Stimulated activated memory B cell treated with anti-CD40 and anti-IgM and Interleukin-4, amounts not matched to agents 10 μg/mL and 1 μg/mL and 100 μg/mL, for 72 hours (primary cell): ENCODE measurements at places on chromosomes 7 and 10.

DNA sequence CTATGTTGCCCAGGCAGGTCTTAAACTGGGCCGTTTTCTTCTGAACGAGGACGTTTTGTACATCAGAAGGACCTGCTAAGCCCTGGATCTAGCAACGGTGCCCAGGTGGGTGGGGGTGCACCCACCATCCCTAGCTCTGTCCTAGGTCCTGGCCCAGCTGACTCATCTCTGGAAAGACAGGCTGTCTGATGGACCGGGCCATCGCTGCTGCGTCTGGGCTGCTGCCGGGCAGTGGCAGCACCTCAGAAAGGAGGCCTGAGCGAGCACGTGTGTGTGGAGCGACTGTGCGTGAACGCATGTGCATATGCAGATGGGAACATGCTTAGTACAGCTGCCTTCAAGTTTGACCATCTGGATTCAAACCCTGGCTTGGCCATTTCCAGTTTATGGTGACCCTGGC, 7.3 kb upstream of the ELFN1 start:
- ATAC-seq = no peak

DNA sequence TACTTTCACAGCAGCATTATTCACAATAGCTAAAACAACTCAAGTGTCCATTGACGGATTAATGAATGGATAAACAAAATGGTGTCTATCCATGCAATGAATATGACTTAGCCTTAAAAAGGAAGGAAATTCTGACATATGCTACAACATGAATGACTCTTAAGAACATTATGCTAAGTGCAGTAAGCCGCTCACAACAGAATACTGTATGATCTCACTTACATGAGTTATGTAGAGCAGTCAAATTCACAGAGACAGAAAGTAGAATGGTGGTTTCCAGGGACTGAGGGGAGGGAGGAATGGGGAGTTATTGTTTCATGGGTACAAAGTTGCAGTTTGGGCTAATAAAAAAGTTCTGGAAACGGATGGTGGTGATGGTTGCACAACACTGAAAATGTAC, 282.0 kb downstream of the GRID1 start:
- no peak for ATAC-seq

DNA sequence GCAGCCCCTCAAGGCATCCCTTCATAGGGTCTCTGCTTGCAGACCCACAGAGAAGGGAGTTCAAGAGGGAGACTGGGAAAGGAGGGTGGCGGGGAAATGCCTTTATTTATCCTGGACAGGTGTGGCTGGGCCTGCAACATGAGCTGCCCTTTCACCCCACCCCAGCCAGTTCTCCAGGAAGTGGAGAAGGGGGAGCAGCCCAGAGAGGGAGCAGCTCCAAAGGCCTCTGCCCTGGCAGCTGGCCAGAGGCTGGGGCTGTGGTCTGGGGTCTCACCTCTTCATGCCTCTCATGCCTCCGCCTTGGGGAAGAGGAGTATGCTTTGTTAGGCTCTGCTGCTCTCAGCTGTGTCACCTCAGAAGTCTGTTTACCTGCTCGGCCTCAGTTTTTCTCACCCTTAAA, 3.1 kb downstream of the LDB3 start:
- ATAC-seq = no peak

GRCh38 chr10:50740293-50740648, 535 bp downstream of the ASAH2B start:
- peak; percentile 60 for ATAC-seq

- no peak for ATAC-seq
These were observed 16.3 kb downstream of the BRI3 start for GRCh38 chr7:98297626-98298286.

DNA sequence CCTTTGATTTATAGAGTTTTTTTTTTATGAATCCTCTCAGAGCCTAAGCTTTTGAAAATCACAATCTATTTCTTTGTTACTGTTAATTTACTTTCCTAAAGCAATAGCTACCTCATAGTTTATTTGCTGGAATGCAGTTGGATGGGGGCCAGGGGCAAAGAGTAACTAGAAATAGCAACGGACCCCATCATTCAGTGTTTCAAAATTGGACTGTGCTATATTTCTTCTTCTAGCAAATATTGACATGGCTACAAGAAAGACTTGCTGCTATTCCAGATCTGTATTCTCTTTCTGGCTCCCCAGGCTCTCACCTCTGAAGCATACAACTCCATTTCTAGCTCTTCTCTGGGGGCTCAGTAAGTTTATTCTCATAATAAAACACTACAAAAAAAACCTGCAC, 661.6 kb upstream of the NRG3 start:
- no peak for ATAC-seq

- ATAC-seq = no peak
These were observed 444.3 kb downstream of the AUTS2 start for GRCh38 chr7:70042533-70042932.

DNA sequence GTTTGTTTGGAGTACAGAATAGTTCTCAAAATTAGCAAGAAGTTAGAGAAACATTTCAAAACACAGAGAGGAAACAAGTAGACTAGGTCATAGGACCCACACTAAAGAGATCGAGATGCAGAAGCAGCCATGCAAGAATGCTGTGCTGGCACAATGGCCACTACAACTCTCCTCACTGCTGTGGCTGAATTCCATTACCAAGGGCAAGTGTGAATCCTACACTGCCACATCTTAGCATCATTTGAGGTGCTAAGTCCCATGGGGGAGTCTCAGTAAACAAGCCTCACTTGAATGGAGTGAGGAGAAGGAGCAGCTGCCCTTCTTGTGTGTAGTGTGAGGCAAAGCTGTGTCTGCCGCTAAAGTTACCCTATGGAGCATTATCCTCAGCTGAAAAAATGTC, 56.7 kb downstream of the PCLO start:
- ATAC-seq = no peak

GRCh38 chr7:1413936-1414639, 45.2 kb downstream of the MICALL2 start:
- no peak for ATAC-seq

GRCh38 chr10:128632694-128633093, 506.5 kb upstream of the MKI67 start:
- no peak for ATAC-seq

- no peak for ATAC-seq
These were observed 205.0 kb downstream of the TFEC start for GRCh38 chr7:115825456-115826115.

DNA sequence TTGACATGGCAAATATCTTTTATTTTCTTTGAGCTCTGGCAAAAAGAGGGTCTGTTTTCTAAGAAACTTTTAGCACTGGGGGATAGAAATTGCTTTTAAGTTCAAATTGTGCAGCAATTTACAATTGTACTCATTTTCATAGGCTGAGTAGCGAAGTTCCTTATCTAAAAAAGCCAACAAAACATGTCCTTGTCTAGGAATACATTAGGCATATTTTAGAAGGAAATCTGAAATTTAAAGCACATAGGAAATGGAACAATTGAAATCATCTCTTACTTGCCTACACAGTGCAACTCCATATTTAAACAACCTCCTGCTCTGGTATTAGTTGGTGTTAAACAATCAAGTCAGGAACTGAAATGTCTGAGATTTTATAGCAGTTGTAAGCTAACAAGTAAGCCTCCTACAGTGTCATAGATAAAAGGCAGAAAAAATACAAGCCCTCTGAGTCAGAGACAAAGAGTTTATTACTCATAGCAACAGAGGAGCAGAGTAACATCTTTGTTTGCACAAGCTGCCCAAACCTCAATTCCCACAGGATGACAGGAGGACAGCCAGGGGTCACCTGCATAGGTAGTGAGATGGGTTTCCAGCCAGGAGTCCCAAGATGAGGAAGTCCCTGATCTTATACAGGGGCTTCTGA, 280.2 kb upstream of the HGF start:
- ATAC-seq = no peak

DNA sequence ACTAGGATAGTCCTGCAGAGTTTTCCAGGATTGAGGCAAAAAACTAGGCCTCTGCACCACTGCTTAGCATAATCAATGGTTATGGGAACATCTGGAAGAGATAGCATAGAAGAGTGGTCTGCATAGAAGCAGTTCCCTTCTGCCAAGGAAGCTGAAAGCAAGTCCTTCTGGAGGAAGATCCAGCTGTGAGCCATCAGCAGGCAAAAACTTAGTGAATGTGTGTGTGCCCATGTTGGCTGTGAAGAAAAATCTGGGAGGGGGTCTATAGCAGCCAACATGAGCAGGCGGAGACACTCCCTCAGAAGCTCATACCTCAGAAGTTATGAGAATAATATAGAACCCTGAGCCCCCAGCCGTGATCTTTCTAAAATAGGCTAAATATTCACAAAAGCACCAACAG, 228.1 kb upstream of the STEAP1 start:
- no peak for ATAC-seq

DNA sequence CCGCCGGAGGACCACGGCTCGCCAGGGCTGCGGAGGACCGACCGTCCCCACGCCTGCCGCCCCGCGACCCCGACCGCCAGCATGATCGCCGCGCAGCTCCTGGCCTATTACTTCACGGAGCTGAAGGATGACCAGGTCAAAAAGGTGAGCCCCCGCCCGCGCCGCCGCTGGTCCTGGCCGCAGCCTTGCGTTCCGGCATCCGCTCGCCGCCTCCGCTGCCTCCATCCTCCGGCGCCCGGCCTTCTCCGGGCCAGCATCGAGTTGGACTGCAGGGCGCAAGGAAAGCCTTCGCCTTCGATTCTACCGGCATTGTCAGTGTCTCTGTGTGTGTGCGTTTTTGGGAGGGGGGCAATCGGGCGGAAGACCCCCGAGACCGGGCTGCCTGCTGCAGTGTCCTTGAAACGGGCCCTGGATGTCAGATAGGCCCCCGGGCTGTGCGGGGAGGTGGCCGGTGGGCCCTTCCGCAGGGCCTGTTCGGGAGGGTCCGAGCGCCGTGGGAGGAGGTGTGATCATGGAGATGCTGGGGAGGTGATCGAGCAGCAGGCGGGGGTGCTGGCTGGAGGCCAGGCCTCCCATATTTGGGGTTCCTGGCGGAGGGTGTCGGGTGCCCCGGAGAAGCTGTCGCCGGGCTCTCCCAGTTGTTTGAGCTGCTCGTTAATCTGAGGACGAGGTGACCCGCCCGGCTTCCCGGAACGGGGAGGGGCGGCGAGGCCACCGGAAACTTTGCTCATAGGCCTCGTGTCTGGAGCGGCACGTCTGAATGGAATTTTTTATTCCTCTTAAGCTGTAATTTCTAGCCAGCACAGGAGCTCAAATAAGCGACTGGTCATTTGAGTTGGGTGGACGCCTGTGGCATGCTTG, 40.8 kb downstream of the HK1 start:
- peak; percentile 38 for ATAC-seq

- no peak for ATAC-seq
These were observed 2.8 kb upstream of the SAP25 start for GRCh38 chr7:100576384-100576993.

DNA sequence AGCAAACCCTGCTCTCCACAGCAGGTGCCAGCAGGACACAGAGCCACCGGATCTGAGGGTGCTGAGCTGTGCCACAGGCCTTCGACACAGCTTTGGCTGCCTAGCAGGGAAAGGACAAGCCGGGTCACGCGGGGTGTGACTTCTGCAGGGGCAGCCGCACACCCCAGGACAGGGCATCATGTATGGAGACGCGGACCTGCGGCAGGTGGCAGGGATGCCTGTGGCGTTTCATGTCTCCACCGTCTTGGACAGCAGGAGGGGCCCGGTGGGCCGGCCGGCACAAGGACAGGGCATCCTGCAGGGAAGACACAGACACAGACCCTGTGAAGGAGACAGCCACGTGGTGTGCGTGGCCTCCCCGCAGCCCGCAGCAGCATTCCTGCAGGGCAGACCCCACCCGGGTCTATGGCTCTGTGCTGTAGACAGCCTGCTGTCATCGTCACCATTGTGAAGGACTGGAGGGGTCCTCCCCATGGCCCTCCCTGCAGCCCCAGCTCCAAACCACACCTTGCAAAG, 109.2 kb downstream of the PDGFA start:
- ATAC-seq = no peak

DNA sequence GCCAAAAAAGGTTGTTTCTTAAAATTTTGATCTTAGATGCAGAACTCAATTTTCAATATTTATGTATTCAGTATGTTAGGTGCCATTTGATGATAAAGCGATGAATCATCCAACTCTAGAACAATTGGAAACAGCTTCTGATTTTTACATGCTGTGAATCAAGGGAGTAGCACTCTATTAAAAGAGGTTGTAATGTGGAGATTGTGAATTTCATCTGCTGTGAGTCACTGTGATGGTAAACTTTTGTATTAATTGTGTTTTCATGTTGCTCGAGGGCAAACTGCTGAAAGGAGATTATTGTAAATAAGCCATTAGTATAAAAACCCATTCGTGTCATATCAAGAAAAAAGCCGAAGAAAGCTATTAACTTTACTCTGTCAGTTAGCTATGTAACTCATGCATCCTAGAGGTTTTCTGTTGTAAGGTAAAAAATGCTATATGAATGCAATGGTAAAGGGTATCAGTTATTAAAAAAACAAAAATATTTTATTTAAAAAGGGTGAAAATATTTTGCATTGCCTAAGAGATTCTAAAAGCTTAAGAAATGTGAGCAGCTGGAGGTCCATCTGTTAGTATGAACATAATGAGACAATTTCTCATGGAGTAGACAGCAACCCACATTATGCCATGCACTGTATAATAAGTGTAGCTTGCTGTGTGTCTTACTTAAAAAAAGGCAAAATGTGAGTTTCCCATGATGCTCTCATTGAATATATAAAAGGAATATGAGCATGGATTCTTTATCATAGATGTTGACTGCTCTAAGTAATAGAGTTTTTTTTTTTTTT, 511.0 kb upstream of the PCDH15 start:
- no peak for ATAC-seq

DNA sequence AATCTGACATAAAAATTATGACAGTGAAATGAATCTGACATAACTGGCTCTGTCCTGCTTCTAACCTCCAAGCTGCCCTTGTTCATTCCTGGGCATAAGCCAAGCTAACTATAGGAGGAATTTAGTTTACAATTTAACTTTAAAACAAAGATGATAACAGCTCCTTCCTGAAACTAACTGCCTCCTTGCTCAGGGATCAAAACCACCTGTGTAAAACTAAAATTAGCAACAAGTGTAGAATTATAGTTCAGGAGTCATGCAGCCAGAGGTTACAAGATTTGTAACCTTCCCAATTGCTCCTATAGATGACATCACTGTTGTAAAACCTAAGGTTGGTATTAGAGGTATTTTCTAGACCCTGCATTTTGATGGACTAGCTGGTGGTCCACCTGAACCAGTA, 256.4 kb upstream of the POM121L12 start:
- ATAC-seq = no peak

DNA sequence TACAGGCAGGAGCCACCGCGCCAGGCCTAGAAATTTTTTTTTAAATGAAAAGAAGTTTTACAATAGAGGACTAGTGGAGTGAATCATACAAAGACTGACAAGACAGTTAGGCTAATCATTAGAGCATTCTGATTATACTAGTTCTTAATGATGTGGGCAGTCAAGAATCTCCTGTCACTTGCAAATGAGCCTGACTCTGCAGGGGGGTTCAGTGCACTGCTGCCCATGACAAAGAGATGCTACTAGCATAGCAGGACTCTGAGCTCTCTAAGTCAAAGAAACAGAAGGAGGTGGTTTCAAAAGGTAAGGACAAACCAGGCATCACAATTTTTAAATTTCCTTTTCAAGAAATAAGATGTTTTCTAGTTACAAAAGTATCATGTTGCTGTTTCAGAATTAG, 59.0 kb downstream of the CCDC6 start:
- ATAC-seq = no peak
